ENCODE measurements at places on chromosomes 4 and X.
A peak's percentile ranks its signal among the peaks of the same experiment; 100 is the strongest.

DNA sequence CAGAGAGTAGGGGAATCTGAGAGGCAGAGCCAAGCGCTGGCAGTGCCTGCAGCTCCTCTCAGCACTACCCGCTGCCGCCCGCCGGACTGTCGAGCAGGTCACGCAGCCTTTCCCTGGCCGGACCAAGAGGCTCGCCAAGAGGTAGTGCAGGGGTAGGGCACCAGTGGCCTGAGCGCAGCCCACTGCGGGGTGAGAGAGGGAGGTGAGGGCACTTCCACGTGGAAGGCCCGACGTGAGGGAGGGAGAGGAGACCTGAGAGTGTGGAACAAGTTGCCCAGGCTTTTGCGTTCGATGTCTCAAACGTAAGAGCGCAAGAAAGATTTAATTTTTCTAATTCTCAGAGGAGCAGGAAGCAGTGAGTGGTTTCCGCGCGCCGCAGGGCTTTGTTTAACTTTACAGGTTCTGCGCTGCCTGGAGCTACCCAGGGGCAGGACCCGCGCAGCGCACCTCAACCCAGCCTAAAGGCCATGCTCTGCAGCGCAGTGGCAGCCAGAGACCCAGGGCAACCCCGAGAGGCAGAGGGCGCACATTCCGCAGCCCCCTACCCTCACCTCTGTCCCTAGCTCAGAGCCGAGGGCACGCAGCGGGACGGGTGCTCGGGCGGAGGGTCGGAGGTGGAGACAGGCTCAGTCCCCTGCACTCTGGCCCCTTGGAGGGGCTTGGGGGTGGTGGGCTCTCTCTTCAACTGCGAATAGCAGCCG is 14.9 kb downstream of the ARHGAP36 start:
- no peak for DNase-seq

DNA sequence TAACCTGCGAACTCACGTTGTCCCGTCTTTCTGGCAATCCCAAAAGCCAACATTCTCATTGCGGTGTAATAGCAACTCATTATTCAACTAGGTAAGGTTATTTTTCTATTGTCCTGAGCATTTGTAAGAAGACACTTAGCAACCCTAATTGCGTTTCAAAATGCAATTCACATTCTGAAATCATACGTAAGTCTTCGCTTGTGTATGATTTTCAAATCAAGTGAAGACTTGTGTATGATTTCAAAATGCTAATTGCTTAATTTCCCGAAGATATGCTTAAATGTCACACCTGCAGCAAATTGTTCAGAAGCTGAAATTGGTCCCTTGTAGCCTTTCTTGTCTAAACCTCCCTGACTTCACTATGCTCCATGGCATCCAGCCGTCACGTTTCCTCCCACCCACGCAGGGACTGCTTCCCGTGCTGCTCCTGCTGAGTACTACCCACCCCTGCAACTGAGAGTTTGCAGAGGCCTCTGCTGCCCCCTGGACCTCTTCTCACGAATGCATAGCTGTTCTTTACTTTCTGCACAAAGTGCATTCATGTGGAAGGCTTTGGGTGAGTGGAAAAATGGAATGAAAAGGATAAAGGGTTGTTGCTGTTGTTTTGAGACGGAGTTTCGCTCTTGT is 40.8 kb upstream of the CLDN24 start:
- DNase-seq = no peak

DNA sequence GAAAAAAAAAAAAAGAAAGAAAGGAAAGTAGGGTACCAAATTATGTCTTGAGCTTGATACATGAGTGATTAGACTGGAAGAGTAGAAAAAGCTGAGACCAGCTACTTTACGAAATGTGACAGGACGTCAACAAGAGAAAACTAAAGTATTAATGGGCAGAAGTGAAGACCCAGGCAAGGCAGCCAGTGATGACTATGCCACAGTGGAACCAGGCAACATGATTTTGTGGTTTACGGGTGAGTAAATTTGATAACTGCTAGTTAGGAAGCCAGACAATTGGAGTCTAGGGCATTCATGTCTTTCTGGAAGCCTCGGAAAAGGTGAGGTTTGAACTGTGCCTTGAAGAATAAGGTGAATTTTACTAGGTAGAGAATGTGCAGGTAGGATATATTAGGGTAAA is 326.4 kb downstream of the TENM3 start:
- no peak for DNase-seq

- peak; percentile 80 for DNase-seq
These were observed 154.5 kb upstream of the GALNT7 start for GRCh38 chr4:173014113-173014558.

DNA sequence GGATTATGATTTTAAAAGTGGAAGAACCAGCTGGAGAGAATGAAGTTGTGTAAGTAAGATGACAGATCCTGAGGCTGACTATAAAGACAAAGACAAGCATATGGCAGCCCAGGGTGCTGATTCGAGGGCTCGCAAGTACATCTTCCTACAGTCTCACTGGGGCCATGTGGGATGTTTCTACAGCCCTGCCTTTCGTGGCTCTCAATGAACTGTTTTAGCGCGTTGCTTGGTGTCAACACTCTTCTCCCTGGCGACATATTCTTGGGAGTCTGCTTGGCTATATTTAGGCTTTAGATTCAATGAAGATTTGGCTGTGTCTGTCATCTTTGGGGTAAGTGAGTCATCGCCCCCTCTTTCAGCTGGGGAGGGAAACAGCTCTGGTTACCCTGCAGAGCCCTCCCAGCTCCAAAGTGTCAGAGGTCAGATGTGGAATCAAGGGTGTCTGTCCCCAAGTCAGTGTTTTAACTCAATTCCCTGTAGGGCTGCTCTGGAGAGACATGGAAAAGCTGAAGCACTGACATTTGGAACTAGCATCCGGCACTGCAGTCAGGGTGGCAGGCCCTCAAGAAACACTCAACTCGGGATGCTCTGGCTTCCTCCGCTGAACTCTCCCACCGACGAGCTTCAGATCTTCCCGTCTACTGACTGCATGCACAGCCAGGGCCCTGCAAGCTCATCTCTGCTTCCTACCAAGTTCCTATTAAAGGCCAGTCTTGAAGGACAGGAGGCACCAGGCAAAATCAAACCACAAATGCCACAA is 65.7 kb downstream of the GATB start:
- no peak for DNase-seq

DNA sequence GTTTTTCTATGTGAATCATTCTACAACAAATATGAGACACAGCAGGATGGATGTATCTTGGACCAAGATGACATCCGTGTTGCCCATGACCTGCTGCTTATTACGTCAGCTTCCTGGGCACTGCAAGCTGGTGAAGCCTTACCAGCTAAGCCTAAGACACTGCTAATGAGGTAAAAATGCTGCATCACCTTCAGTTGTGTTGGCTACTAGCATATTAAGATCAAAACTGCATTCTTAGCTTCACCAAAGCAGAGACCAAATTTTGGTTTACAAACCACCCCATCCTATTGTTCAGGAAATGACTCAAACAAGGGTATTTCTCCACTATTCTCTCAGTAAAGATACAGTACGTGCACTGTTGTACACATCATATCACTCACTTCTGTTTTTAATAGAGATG is 50.3 kb downstream of the MAML3 start:
- peak; percentile 64 for DNase-seq
